Hepatocyte (in vitro differentiated cells): ENCODE measurements at places on chromosomes 2 and 18. TPM values are rescaled to one million over a fixed set of nuclear protein-coding genes. Genes with fewer than 3 reads are reported as not detected.

- H3K27ac ChIP-seq: no peak overlapping the region
- H3K27me3 ChIP-seq: no peaks in the 10 kb centered on the region
- no peak for DNase-seq
- H3K4me1 ChIP-seq: no peaks in the 10 kb centered on the region
- H3K4me3 ChIP-seq: no peak overlapping the region
Measured at GRCh38 chr2:100972452-100972851, 29.6 kb upstream of the RPL31 start.

AQP12A gene
- not detected in 2 replicates for total RNA-seq

DNA sequence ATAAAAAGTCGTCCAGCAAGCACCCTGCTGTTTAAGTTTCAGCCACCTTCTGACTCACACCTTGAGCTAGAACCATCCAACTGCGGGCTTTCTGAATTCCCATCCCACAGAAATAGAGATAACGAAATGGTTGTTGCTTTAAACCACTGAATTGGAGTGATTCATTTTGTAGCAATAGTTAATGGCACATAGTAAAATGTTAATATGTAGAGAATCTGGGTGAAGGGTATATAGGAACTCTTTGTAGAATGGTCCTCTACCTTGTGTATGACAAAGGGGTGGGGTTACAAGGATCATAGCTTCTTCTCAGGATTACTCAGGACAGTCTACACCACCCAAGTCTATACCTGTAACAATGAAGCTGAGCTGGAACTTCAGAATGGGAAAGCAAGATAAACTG lies 2.4 kb upstream of the MAPRE3 start:
- H3K27ac ChIP-seq: peak overlapping the region; percentile 64
- no peaks in the 10 kb centered on the region for H3K36me3 ChIP-seq
- H3K4me1 ChIP-seq: no peaks in the 10 kb centered on the region
- H3K27me3 ChIP-seq: no peaks in the 10 kb centered on the region
- peak; percentile 45 for DNase-seq

- H3K27ac ChIP-seq: no peak overlapping the region
- no peaks in the 10 kb centered on the region for H3K27me3 ChIP-seq
- H3K36me3 ChIP-seq: no peaks in the 10 kb centered on the region
- DNase-seq: no peak
- H3K4me3 ChIP-seq: no peak overlapping the region
Measured at GRCh38 chr2:80706541-80706940, 402.0 kb upstream of the LRRTM1 start.

BBS5 gene
- total RNA-seq: 3.5 and 4.2 TPM in 2 replicates

DNA sequence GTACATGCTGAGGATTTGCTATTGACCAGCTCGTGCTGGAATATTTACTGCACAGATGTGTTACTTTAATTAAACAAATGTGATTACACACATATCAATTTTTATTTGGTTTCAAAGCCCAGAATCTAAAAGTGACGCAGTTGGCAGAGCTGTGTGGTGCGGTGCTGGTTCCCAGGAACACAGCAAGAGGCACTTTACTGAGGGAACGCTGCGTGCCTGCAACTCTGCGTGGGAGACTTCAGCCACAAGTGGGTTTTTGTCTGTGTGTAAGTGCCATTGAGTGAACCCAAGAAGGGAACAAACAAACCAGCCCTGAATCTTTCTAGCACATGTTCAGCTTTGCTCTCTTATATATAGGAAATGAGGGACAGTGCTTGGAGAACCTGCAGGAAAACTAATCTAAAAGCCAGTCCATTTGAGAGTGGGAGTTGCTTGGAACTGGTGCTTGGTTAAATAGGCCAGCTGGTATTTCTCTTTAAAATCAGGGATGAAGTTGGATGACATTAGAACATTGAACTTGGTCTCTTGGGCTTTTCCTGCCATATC lies 196.6 kb upstream of the CELF4 start:
- H3K4me1 ChIP-seq: no peaks in the 10 kb centered on the region
- DNase-seq: no peak
- H3K36me3 ChIP-seq: no peaks in the 10 kb centered on the region
- H3K27ac ChIP-seq: no peak overlapping the region
- no peak overlapping the region for H3K4me3 ChIP-seq

GRCh38 chr18:1965541-1965940 lies 605.8 kb downstream of the METTL4 start:
- peak overlapping the region; percentile 15 for H3K27ac ChIP-seq
- H3K36me3 ChIP-seq: no peaks in the 10 kb centered on the region
- no peaks in the 10 kb centered on the region for H3K27me3 ChIP-seq

FSIP2 gene
- total RNA-seq: 8.6 and 9.4 TPM in 2 replicates

ASB18 gene
- not detected in 2 replicates for total RNA-seq

FAM124B gene
- 0.17 and 0.36 TPM in 2 replicates for total RNA-seq

- peaks cover 3% of the 10 kb centered on the region for H3K4me1 ChIP-seq
- no peak for DNase-seq
- peaks cover 38% of the 10 kb centered on the region for H3K27me3 ChIP-seq
- H3K36me3 ChIP-seq: no peaks in the 10 kb centered on the region
Measured at GRCh38 chr2:118806797-118807667, 40.4 kb downstream of the EN1 start.

DNA sequence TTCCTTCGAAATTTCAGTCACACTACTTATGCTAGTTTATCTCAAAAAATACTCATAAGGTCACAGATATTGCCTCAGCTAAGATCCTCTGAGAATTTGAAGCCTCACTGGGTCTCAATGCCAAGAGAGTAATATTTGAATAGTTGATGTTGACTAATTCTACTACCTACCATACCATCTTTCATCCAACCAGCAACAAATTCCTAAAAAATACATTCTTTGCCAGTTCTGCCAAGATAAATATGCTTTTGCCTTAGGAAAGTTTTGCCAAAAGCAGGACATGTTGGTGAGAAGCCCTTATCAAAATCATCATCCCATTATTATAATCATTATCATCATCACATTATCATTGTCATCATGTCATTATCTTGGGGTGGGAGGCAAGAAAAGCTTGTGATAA lies 544.6 kb upstream of the ZEB2 start:
- H3K27ac ChIP-seq: no peak overlapping the region
- no peaks in the 10 kb centered on the region for H3K27me3 ChIP-seq
- no peaks in the 10 kb centered on the region for H3K36me3 ChIP-seq
- no peaks in the 10 kb centered on the region for H3K4me1 ChIP-seq

DNA sequence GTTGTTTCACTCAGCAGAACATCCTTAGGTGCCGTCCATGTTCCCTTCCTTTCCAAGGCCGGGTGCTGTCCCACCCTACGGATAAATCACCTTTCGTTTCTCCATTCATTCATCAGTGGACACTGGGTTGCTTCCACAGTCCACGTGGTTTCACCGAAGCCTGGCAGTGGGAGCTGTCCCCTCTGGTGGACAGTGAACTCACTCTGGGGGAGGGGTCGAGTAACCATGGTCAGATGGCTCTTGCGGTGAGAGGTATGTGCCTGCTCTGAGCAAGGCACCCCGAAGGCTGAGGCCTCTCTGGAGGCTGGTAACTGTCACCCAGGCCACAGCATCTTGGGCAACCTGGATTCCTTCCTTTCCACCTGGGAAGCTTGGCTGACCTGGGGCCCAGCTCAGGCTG lies 61.5 kb upstream of the TWIST2 start:
- H3K27ac ChIP-seq: no peak overlapping the region
- H3K4me1 ChIP-seq: peaks cover 8% of the 10 kb centered on the region
- H3K36me3 ChIP-seq: no peaks in the 10 kb centered on the region
- no peaks in the 10 kb centered on the region for H3K27me3 ChIP-seq
- no peak for DNase-seq
